ENCODE measurements at places on chromosomes 3 and 15. TPM values are rescaled to one million over a fixed set of nuclear protein-coding genes. Genes with fewer than 3 reads are reported as not detected.

Gene HIGD2B
- total RNA-seq = not detected

Gene COLQ
- 0.24 TPM for total RNA-seq

Gene MKRN3
- total RNA-seq = 2.6 TPM

Gene SPINK8
- not detected for total RNA-seq

Gene AMOTL2
- 49.0 TPM for total RNA-seq

Gene LYZL4
- not detected for total RNA-seq

Gene STRC
- 0.05 TPM for total RNA-seq

Gene ASB14
- total RNA-seq = not detected

Gene P2RY13
- not detected for total RNA-seq

Gene DPPA2
- not detected for total RNA-seq

Gene GALNT15
- total RNA-seq = 0.10 TPM

Gene PARP16
- 11.3 TPM for total RNA-seq

Gene TUSC7
- not detected for total RNA-seq

Gene NPAP1
- not detected for total RNA-seq

Gene SPINT1
- total RNA-seq = 0.67 TPM

Gene TJP1
- total RNA-seq = 81.7 TPM

Gene GRAMD2A
- total RNA-seq = 0.07 TPM

Gene CCR3
- not detected for total RNA-seq

Gene TLR9
- total RNA-seq = 0.09 TPM

Gene GOLGB1
- total RNA-seq = 16.8 TPM

Gene RPL29
- total RNA-seq = 1,309 TPM

Gene PLA2G4D
- total RNA-seq = not detected

Gene GCNT3
- total RNA-seq = 158 TPM

Gene OSTN
- not detected for total RNA-seq

Gene SCG3
- total RNA-seq = not detected

Gene PRSS50
- total RNA-seq = not detected

Gene HTR3E
- total RNA-seq = not detected

Gene ZDHHC23
- total RNA-seq = 3.4 TPM

Gene KBTBD13
- not detected for total RNA-seq

Gene SLC30A4
- 2.0 TPM for total RNA-seq
